ENCODE measurements at places on chromosomes 16 and 17.

DNA sequence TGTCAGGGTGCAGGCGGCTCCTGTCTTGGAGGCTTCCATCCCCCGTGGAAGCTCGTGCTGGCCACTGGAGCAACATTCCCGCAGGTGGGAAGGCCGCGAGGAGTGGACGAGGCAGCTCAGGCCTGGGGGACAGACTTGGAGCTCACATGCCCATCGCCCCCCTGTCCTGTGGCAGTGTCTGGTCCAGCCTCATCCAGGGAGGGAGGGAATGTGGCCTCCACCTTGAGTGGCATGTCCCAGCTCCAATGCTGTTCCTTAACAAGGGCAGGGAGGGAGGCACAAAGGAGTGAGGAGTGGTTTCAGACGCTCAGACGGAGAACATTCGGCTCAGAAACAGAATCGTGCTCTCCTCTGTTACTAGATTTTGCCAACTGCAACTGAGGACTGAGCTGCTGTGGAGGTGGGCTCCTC lies 159.4 kb upstream of the CHMP6 start:
- DNase-seq, result no peak

GRCh38 chr17:53979991-53980390 lies 157.3 kb downstream of the KIF2B start:
- DNase-seq, result no peak

GRCh38 chr17:19539841-19540311 lies 6.2 kb downstream of the SLC47A1 start:
- no peak for DNase-seq

DNA sequence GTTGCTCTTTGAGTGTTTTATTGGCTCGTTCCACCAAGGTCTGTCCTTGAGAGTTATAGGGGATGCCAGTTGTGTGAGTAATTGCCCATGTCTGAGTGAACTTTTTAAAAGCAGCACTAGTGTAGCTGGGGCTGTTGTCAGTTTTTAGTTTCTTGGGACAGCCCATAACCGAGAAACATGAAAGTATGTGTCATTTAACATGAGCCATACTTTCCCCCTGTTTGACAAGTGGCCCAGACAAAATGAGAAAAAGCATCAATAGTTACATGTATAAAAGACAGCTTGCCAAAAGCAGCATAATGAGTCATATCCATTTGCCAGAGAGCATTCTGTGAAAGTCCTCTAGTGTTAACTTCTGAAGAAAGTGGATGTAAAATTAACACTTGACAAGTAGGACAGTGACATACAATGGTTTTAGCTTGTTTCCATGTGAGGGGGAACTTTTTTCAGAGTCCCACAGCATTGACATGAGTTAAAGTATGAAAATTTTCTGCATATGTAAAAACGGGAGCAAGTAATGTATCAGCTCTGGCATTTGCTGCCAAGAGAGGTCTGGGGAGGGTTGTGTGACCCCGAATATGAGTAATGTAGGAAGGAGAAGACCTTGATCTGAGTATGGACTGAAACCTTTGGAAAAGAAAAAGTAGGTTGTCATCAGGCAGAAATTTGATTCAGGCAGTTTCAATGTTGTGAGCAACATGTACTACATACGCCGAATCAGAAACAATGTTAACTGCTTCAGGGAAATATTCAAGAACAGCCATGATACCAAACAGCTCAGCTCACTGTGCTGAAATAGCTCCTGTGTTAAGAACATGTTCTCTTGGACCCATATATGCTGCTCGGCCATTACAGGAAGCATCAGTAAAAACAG lies 56.8 kb upstream of the ARL4D start:
- no peak for DNase-seq

DNA sequence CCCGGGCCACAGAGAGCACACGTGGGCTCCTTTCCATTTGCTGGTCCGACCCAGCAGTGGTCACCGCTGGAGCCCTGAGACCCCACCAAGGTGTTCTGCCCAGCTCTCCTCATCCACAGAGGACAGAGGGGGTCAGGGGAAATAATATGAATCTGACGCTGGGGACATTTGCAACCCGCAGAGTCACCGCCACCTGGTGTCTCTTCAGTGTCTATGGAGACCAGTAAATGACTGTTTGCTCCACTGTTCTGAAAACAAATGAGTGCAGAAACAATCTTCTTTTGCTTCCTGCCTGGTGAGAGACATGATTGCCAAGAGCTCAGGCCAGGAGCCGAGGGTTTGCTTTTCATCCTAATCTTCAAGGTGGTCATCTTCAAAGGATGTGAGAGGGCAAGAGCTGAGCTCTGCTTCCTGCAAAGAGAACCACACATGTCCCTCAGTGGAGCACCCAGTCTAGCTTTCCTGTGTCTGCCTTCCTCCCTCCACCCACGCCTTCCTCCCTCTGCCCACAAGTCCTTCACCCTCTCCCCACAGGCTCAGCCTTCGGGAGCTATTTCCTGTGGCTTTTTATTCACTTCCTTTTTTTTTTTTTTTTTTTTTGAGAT lies 14.7 kb upstream of the KLHDC4 start:
- DNase-seq, result no peak

DNA sequence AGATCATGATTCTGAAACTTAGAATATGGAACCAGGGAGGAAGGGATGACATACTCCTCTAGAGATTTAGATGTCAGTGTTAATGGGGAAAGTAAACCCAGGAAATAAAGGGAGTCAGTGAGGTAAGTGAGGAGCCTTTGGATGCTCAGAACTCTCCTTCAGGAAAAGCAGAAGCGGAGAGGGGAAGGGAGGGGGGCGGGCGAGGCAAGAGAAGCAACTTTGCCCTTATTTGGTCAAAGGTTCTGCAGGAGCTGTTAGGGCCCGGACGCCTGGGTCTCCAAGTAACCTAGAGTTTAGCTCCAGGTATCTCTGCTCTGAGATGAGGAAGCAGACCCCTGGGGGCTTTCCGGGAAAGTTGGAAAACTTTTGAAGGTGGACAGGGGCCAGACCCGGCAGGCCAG lies 1.3 kb downstream of the PFN1 start:
- no peak for DNase-seq

GRCh38 chr17:3688027-3688553 lies 7.9 kb downstream of the P2RX5 start:
- DNase-seq, result no peak

GRCh38 chr17:3944485-3945388 lies 19.5 kb downstream of the ATP2A3 start:
- no peak for DNase-seq

GRCh38 chr16:50581845-50582244 lies 33.6 kb downstream of the NKD1 start:
- no peak for DNase-seq

All from right renal pelvis (tissue), 4 donors.